GM03348 (cell line): ENCODE measurements at places on chromosomes 1 and 21.

DNA sequence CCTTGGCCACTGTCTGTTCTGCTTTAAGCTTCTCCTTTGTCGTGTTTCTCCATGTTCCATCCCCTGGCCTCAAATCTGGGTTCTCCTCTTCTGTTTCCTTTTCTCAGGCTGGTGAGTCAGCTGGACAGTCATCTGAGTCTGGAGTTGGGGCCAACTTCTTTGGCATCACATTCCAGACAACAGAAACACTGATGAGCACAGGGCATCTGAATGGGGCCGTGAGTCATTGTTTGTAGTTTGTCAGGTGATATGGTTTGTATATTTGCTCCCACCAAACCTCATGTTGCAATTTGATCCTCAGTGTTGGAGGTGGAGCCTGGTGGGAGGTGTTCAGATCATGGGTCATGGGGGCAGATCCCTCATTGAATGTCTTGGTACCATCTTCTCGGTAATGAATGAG is 14.3 kb upstream of the OLIG2 start:
- DNase-seq: peak; percentile 68

GRCh38 chr1:183791319-183791718 is 13.6 kb upstream of the RGL1 start:
- no peak for DNase-seq

DNA sequence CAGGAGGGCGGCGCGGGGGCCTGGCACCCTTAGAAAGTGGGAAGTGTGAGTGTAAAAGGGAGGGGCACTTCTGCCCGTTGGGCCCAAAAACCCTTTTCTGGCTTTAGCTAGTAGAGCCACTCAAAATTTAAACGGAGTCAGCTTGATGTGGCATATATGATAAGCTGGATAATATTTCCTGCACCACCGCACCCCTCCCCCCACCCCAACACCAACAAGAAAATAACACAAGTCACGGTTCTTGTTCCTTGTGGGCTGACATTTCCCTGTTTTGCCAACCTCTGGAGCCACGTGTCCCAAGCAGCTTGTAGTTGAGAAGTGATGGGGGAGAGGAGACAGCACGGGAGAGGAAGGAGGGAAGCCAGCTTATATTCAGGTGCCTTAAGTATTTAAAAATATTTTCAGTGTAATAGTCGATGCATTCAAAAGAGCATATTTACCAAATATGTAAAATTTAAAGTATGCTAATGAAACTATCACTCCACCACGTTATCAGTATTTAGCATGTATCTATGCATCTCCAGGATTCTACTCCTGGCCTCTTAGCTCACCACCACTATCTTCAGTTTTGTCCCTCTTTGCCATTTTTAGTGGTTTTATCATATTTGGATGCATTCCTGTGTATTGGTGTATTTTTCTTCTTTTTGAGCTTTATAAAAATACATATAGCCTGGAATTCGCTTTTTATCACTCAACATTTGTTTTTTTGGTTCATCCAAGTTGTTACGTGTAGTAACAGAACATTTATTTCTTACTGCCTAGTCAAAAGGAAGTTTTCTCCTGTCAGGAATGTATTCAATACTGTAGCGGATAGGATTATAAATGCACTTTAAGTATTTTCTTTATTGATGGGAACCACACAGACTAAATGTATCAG is 773 bp upstream of the DDX59 start:
- DNase-seq: no peak

GRCh38 chr1:86156566-86157455 is at the start of gene COL24A1:
Gene COL24A1, minus strand, starts transcription at chr1:86156772. Its CDS starts 376 bp downstream, at chr1:86156396.
- DNase-seq: peak; percentile 65
